ENCODE measurements at places on chromosomes 12 and 14.

DNA sequence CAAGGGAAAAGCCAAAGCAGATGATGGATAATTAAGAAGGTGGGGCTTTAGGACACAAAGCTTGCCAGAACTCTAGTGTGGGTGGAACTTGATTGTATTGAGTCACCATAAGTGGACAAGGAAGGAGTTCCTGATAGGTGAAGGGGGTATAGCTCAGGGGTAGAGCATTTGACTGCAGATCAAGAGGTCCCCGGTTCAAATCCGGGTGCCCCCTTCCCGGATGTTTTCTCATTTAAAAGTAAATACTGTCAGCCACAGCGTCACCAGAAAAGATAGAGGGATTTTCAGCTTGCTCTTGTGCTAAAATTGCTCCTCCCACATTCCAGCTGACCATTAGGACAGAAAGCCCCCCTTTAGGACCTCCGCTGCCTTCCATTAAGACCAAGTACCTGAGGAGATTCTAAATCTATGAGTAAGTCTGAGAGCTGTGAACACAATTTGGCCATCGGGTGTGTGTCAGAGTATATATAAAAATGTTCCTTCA lies 36.6 kb downstream of the DCAF4 start:
- DNase-seq = no peak

- no peak for DNase-seq
Measured at GRCh38 chr12:27534060-27534764, 10.2 kb downstream of the PPFIBP1 start.

DNA sequence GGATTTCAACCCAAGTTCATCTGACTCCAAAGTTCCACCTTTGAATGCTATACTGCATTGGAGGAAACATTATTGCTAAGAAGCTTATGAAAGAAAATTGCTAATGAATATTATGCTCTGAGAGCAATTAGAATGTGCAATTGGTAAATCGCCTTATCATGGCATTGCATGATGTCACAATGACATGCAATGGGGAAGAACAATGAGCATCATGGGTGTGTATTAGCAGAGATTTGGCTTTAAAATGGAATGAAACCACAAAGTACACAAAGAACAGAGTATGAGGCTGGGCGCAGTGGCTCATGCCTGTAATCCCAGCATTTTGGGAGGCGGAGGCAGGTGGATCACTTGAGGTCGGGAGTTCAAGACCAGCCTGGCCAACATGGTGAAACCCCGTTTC lies 34.7 kb downstream of the FOS start:
- DNase-seq = no peak

DNA sequence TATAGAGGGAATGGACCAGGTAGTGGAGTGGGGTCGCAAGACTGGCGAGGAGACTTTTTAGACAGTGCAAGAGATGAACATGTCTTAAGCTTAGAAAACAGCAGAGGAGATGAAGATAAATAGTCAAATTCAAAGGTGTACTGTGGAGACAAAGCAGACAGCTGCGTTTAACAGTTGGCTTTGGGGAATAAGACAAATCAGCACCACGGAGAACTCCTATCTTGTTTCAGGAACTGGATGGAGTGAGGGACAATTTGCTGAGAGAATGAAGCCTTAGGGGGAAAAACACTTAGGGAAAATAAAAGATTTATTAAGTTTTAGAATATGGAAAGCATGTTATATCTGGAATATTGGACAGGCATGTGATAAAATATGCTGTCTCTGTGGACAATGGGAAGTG lies 458.8 kb downstream of the GLT1D1 start:
- DNase-seq = no peak

DNA sequence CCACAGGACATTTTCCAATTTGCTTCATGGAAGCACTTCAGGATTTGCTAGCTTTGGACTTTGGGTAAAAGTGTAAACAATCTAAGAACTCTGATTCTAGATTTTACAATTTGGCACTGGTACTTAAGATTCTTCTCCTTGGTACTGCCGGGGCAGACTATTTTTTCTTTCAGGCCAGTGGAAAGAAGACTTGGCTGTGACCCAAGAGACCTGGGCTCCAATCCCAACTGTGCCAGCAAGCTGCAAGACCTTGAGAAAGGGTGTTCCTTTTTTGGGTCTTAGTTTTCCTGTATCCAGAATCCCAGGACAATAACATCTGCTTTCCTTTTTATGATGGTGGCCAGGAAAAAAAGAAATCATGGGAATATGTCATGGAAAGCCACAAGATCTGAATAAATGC lies 148.1 kb upstream of the CRY1 start:
- DNase-seq = peak; percentile 14

DNA sequence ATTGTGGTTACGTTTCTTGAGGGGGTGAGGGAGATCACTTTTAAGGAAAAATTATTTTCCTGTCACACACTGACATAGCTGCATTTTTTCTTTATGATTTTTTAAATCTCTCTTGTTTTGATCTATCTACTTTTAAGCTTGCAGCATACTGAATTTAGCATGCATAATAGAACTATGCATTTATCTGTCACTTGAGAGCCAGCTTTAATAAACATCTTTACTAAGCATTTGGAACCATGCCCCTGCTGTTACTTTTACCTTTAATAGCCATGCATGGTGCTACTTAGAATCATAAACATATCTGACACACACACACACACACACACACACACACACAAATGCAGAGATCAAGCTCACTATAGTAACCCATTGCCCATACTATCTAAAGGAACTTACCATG lies 486.2 kb downstream of the NELL2 start:
- peak; percentile 97 for DNase-seq

- no peak for DNase-seq
Measured at GRCh38 chr14:100188392-100189030, 29.1 kb upstream of the DEGS2 start.

DNA sequence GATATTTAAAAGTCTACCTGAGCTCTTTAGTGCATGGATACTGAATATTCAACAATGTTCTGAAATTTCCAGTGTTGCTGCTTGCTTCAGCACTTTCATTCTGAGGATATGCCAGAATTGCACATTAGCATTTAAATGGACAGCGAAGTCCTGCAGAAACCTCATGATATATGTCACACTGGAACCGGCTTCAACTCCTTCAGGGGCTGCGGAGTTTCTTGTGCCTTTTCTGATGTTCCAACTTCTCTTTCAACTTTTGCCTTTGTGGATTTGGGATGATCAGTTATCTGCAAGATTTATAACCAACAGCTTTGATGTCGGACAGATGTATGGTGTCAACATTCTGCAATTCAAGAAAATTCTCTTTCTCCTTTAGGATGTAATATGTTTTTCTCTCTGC lies 142.5 kb upstream of the LMNTD1 start:
- no peak for DNase-seq

DNA sequence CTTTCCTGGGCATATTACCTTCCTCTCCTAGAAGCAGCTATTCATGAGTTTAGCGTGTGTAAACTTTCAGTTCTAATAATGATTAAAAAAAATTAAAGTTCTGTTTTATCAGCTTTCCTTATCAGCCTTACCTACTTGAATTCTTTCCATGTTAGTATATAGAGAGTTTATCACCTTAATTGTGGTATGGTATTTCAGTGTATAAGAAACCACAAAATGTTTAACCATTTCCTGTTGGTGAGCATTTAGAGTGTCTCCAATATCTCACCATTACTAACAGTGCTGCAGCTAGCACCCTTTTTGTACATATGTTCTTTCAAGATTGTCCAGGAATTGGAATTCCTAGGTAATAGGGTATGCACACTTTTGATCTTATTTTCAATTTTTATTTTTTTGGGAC lies 89.5 kb downstream of the FBXO33 start:
- no peak for DNase-seq

GRCh38 chr14:80446356-80446755 lies 235.1 kb upstream of the DIO2 start:
- DNase-seq = no peak

GRCh38 chr12:27504507-27504906 lies 19.5 kb upstream of the PPFIBP1 start:
- no peak for DNase-seq

DNA sequence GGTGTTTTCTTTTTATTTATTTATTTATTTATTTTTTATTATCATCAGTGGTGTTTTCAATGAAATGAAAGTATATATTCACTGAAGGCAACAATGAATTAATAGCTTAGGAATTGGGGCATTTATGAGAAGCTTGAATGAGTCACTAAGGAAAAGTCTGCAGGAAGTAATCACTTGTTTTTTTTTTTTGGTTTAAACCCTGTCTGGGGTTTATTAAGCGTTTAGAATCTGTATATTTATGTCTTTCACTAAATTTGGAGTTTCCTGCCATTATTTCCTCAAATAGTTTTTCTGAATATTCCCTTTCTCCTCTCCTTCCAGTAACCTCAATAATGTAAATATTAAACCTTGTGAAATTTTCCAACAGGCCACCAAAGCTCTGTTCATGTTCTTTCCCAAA lies 85.5 kb downstream of the TESC start:
- DNase-seq = no peak

DNA sequence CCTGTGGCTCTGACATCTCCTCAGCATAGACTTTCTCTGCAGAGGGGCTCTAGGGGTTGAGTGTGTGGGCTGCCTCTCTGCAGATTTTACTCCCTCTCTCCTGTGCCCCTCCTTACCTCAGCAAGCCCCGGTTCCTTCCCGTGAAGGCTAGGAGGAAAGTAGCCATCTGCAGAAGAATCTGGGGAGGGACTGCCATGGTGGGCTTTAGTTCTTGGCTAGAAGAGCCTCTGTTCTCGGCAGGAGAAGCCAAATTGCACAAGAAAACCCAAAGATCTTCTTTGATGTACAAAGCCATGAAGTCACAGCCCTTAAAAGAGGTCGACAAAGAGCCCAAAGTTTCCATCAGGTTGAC lies 23.5 kb downstream of the CKAP4 start:
- no peak for DNase-seq

DNA sequence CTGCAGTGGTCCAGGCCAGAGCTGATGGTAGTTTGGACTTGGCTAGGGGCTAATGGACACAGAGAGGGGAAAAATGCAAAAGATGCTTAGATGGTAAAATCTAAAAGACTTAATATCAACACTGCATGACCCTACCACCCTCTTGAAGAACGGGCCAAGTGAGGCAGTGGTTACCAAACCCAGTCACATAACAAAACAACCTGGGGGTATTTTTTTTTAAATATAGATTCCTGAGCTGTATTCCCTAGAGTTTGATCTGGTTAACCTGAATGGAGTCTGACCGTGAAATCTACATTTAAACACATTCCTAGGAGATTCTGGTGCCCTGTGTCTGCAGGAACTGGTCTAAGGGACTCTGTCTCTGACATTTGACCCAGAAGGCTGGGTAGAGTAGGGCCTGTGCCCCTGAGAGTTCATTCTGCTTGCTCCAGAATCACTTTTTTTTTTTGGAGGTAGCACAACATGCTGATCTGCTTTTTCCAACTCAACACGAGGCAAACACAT lies 15.7 kb downstream of the ABHD4 start:
- no peak for DNase-seq

DNA sequence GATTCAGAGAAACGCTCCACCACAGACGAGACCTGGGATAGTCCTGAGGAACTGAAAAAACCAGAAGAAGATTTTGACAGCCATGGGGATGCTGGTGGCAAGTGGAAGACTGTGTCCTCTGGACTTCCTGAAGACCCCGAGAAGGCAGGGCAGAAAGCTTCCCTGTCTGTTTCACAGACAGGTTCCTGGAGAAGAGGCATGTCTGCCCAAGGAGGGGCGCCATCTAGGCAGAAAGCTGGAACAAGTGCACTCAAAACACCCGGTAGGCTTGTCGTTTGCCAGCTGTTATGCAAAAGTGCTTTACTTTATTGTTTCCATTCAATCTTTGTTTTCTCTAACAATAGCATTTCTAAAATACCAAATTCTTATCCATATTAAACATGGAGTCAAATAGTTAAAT lies 287.3 kb downstream of the NAV3 start:
- DNase-seq = no peak

GRCh38 chr14:39303115-39303514 lies 69.4 kb downstream of the MIA2 start:
- no peak for DNase-seq

DNA sequence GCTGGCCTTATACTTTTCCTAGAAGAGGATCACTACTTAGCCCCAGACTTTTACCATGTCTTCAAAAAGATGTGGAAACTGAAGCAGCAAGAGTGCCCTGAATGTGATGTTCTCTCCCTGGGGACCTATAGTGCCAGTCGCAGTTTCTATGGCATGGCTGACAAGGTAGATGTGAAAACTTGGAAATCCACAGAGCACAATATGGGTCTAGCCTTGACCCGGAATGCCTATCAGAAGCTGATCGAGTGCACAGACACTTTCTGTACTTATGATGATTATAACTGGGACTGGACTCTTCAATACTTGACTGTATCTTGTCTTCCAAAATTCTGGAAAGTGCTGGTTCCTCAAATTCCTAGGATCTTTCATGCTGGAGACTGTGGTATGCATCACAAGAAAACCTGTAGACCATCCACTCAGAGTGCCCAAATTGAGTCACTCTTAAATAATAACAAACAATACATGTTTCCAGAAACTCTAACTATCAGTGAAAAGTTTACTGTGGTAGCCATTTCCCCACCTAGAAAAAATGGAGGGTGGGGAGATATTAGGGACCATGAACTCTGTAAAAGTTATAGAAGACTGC lies 1.5 kb downstream of the MGAT2 start:
- DNase-seq = no peak

DNA sequence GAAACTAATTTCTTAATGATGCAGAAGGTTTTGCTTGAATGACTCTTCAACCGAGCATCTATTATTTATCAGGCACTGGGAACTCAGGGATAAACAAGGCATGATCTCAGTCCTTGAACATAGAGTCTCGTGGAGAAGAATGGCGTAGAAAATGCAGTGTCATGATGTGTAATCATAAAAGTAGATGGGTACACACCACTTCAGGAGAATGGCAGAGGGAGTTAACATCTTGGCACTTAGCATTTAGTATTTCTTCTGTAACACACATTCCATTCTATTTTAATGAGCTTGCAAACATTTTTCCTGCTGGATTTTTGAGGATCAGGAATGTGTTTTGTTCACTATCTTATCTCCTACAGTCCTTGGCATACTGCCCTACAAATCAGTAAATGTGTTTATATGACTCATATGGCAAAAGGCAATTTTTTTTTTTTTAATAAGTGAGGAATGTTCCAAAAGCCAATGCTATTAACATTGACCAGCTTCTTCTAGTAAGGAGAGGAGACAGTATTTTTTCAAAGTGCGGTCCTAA lies 3.8 kb downstream of the TXNRD1 start:
- no peak for DNase-seq

DNA sequence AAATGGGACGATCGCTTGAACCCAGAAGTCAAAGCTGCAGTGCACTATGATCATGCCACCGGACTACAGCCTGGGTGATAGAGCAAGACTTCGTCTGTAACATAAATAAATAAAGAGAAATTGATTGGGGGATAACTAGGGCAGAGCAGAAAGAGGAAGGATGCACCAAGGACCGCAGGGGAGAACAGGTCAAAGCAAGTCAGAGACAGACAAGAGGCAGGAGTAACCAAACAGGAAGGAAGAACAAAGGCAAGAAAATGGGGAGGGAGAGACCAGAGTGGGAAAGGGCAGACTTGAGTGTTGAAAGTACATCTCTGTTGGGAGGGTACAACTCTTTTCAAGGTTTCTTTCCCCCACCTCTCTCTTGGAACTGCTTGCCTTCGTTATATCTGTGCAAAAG lies 50.8 kb upstream of the ELK3 start:
- DNase-seq = no peak

All from NCI-H1092 treated with DMSO at 0.1 percent for 48 hours (cell line).